ENCODE measurements at places on chromosomes 16 and 17.

- no peak for DNase-seq
Measured at GRCh38 chr17:13384626-13385025, 217.1 kb downstream of the HS3ST3A1 start.

GRCh38 chr16:88527937-88528743 is 42.1 kb upstream of the ZC3H18 start:
- no peak for DNase-seq

- no peak for DNase-seq
Measured at GRCh38 chr16:11806721-11807120, 9.7 kb upstream of the ZC3H7A start.

- no peak for DNase-seq
Measured at GRCh38 chr16:2719328-2720063, 528 bp downstream of the PRSS27 start.

GRCh38 chr16:84952335-84953189 is 58.8 kb downstream of the ZDHHC7 start:
- peak; percentile 82 for DNase-seq

GRCh38 chr16:2785101-2785991 is 2.0 kb downstream of the PRSS33 start:
- peak; percentile 34 for DNase-seq

- DNase-seq: peak; percentile 23
Measured at GRCh38 chr16:89052890-89053724, 40.5 kb upstream of the ACSF3 start.

- no peak for DNase-seq
Measured at GRCh38 chr17:74108126-74108705, 95.3 kb upstream of the RPL38 start.

DNA sequence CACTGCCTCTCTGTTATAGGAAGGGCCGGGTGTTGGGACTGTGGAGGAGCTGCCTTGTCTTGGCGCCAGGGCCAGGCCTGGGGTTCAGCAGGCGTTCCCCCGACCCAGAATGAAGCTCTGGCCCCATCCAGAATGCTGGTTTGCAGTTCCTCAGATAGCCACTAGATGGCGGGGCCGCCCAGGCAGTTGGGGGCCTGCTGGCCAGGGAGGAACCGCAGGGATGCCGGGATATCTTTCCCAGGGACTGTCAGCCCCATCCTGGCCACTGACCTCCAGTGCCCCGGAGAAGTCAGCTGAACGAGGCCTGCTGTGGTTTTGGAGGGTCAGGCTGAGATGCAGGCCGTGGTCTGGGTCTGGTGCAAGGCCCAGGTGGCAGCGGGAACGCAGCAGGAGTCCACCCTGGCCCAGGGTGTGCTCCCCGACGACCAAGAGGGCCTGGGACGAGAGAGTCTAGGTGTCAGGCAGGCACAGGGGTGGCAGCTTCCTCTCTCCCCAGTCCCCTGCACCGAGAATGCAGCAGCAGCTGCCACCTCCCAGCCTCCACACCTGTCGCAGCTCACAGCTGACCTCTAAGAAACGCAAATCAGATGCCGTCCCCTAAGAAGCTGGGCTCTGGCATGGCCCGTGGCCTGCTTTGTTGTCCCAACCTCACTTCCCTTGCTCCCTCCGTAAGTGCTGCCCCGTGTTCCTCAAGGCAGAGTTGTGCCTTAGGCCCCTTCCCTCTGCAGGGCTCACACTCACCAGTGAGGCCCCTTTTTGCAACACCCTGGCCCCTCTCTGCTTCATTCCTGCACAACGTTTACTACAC is 51.2 kb downstream of the RMI2 start:
- DNase-seq: peak; percentile 66

- no peak for DNase-seq
Measured at GRCh38 chr16:17354141-17354601, 116.6 kb downstream of the XYLT1 start.

DNA sequence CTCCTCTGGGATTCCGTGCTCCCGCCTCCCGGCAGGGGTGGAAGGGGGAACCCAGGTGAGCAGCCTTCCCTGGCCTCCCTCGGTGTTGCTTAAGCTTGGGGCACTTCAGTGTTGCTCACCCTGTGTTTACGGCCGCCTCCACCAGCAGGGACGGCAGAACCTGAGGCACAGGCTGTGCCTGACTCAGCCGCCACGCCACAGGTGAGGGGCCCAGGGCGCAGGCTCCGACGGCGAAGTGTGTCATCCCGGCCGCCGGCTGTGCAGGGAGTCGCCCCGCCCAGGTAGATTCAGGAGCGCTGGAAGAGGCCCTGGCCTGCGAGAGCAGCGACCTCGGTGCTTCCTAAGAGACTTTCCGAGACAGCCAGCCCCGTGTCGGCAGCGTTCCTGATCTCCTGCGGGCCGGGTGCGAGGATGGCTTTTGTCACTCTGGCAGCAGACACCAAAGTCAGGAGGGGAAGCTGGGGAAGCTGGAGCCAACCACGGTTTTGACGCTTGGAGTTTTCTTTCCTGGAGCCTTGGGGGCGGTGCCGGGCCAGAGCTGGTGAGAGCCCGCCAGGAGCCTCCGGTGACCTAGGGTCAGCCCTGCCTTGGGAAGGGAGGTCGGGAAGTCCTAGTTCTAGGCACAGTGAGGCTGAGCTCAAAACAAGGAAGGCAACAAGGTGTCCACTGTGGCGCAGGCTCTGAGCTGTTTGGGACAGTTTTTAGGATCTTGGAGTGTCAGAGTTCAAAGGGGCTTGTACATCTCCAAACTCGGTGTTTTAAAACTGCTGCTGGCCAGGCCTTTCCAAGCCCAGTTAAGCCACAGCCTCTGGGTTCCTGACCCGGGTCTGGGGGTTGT is 2.1 kb downstream of the GSE1 start:
- DNase-seq: peak; percentile 28

- DNase-seq: peak; percentile 85
Measured at GRCh38 chr17:63701868-63702720, 2.2 kb upstream of the LIMD2 start.

GRCh38 chr17:79006794-79007503 is 2.6 kb downstream of the CANT1 start:
- DNase-seq: no peak

DNA sequence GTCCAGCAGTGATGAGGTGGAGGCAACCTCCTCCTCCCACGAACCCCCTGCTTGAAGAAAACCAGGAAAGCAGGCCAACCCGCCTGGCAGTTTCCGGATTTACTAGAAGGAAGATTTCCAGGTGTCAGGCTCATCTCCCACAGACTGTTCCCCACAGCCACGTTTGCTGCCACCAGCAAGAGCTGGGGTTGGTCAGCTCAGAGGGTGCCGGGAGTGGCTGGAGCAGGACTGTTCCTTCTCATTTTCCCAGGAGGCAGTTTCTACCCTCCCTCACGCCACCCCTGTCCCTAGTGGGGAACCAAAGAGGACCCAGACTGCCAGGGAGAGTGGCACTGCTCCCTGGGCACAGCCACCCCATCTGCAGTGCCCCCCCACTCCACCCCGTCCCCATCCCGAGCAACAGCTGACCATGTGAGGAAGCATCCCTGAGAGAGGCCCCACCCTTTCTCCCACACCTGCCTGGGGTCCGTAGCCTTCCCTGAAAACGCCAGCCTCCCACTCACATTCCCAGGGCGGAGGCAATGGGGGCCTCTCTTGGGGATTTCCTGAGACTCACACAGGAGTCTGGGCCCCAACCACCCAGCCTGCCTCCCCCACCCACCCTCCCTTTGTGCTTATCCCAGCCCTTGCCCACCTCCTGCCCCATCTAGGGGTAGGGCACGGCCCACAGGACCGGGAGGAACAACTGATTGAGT is 5.9 kb downstream of the KRT17 start:
- no peak for DNase-seq

- DNase-seq: no peak
Measured at GRCh38 chr17:13626703-13627102, 25.0 kb upstream of the HS3ST3A1 start.

- DNase-seq: no peak
Measured at GRCh38 chr17:52235516-52235915, 77.0 kb upstream of the CA10 start.

GRCh38 chr17:82088838-82089722 is 9.0 kb downstream of the FASN start:
- no peak for DNase-seq

- no peak for DNase-seq
Measured at GRCh38 chr16:86515413-86515776, 5.1 kb downstream of the FOXF1 start.

DNA sequence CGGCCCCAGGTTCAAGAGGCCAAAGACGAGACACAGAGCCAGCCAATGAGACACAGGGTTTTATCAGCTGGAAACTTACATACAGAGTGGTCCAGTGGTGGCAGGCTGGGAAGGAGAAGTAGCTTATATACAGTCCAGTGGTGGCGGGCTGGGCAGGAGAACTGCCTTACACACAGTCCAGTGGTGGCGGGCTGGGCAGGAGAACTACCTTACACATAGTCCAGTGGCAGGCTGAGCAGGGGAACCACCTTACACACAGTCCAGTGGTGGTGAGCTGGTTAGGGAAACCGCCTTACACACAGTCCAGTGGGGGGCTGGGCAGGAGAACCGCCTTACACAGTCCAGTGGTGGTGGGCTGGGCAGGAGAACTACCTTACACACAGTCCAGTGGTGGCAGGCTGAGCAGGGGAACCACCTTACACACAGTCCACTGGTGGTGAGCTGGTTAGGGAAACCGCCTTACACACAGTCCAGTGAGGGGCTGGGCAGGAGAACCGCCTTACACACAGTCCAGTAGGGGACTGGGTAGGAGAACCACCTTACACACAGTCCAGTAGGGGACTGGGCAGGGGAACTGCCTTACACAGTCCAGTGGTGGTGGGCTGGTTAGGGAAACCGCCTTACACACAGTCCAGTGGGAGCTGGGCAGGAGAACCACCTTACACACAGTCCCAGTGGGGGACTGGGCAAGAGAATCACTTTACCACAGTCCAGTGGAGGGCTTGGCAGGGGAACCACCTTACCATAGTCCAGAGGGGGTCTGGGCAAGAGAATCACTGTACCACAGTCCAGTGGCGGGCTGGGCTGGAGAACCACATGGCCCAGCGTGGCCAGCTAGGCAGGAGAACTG is 90.9 kb downstream of the GAS7 start:
- no peak for DNase-seq

- DNase-seq: no peak
Measured at GRCh38 chr16:3909791-3910583, 29.5 kb upstream of the CREBBP start.

- no peak for DNase-seq
Measured at GRCh38 chr17:67759355-67760171, 41.8 kb downstream of the NOL11 start.

DNA sequence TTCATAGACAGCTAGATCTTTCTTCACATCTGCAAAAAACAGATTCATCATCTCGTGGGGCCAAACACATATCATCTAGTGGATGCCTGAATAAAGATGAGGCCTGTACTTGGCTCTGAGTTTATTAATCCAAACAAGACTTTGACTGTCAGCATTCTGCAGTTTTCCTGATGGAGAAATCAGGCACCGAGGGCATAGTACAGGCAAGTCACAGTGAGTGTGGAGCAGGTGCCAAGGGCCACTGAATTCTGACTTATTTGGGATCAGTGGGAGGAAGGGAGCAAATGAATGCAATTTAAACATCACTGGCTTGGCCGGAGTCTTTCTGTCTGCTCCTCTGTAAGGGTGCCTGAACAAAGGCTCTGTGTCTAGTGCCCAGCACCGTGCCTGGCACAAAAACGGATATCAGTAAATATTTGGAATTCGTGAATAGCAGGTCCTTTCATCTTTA is 975 bp downstream of the CFAP20 start:
- DNase-seq: peak; percentile 16

DNA sequence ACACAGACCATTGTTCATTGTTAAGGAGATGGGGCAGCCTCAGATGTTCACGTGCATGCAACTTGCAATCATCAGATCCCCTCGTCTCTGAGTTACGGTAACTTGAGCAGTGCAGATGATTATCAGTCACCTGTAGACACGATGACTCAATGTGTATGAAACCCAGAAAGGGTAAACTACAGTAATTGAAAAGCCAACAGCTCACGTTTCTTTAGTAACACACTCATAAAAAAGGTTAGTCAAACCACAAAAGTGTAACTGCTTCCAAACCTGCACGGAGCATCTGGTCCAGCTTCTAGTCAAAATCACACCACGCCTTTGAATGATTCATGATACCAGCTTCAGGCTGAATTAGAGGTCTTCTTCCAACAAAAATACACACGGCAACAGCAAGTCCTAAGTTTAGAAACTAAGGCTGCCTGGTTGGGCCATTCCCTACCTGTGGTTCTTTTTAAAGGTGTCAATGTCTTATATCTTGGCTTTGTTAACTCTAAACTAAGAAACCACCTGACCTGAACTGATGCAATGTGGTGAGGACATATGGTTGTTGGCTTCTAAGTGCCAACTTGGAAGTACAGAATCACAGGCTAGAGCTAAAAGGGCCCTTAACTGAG is 32.3 kb downstream of the GRB7 start:
- peak; percentile 82 for DNase-seq

DNA sequence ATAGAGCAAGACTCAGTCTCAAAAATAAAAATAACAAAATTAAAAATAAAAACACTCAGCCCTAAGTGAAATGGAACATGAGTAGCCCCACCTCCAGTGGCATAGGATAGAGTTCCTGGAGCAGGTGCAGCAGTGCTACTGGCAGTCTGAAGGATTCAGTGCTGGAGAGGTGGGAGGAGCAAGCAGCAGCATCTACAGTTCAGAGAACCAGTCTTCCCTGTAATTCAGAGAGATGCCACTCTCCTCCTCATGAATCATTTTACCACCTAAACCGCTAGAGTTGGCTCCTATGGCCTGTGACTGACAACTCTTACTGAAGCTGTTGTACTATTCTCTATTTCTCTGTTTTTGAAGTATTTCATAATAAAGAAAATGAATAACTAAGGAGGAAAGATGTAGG is 56.0 kb upstream of the SMURF2 start:
- no peak for DNase-seq

DNA sequence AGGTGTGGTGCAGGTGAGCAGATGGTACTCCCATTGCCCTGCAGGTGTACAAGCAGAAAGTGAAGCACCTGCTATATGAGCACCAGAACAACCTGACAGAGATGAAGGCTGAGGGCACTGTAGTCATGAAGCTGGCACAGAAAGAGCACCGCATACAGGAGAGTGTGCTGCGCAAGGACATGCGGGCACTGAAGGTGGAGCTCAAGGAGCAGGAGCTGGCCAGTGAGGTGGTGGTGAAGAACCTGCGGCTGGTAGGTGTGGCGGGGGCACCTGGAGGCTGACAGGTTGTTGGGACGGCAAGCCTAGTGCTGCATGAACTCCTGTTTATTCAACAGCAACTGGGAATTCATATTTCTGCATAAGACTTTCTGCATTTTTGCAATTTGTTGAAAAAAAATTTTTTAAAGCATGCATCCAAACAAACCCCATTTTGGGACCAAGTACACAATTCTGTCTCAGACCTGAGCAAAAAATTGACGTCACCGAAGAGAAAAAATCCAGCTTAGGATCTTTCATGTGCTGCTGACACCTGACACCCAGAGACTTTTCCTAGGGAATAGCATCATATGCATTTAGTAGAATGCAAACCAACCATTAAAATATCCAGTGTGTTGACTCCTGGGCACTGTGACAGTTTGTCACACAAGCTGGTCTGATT is 13.5 kb upstream of the DBNDD1 start:
- no peak for DNase-seq

- no peak for DNase-seq
Measured at GRCh38 chr16:75042426-75043174, 43.8 kb downstream of the ZNRF1 start.

GRCh38 chr16:15897834-15898254 is 9.4 kb upstream of the CEP20 start:
- no peak for DNase-seq

GRCh38 chr17:2985318-2985717 is 78.1 kb downstream of the OR1D5 start:
- no peak for DNase-seq

All from CD4-positive, alpha-beta T cell treated with Interleukin-10 for 1 hour (primary cell).